ENCODE measurements at places on chromosomes 11 and 22.

- DNase-seq = peak; percentile 79
Observed at GRCh38 chr22:20783844-20784723, 10.2 kb downstream of the SERPIND1 start.

DNA sequence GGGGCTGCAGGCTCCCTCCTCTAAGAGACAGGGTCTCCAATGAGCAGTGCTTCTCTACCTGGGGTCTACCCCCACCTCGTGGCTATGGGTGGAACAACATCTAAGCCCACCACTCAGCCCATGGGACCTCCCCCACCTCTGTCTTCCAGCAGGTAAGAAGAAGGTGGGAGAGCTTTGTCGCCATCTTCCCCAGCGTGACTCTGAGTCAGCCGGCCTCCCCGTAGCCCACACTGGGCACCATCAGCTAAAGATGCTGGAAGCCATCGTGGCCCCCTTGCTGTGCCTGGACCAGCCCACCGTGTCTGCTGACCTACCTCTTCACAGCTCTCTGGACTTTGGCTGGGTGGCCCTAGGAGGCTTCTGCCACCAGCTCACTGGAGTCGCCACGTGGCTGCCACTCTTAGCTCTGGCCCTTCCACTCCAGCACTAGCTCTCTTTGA, 944 bp downstream of the C11orf86 start:
- DNase-seq = no peak

GRCh38 chr11:114090976-114091375, 31.5 kb downstream of the ZBTB16 start:
- DNase-seq = no peak

GRCh38 chr11:59765068-59765735, 10.0 kb downstream of the STX3 start:
- DNase-seq = no peak

DNA sequence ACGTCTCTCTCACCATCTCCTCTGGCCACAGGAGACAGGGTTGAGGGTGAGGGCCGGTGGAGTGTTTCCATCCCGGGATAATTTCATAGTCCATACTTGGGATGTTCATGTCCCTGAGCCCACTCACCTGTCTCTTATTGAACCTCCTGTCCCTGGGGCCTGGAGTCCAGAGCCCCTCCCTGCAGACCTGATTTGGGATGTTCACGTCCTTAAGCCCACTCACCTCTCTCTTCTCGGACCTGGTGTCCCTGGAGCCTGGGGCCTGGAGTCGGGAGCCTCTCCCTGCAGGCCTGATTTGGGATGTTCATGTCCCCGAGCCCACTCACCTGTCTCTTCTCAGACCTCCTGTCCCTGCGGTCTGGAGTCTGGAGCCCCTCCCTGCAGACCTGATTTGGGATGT, 868.2 kb downstream of the BRD1 start:
- DNase-seq = no peak

- no peak for DNase-seq
Observed at GRCh38 chr11:87201376-87201775, 163.6 kb downstream of the TMEM135 start.

DNA sequence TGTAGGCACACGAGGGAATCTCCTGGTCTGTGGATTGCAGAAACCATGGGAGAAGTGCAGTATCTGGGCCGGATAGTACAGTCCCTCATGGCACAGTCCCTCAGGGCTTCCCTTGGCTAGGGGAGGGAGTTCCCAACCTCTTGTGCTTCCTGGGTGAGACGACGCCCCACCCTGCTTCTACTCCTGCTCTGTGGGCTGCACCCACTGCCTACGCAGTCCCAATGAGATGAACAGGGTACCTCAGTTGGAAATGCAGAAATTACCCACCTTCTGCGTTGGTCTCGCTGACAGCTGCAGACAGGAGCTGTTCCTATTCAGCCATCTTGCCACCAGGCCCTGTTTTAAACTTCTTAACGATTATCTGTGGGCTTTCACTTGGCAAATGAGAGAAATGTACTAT, 157.2 kb upstream of the CARD18 start:
- DNase-seq = no peak

GRCh38 chr11:127074151-127074761, 73.7 kb upstream of the KIRREL3 start:
- DNase-seq = peak; percentile 9

- DNase-seq = peak; percentile 14
Observed at GRCh38 chr22:22802339-22802970, 85.2 kb upstream of the IGLL5 start.

DNA sequence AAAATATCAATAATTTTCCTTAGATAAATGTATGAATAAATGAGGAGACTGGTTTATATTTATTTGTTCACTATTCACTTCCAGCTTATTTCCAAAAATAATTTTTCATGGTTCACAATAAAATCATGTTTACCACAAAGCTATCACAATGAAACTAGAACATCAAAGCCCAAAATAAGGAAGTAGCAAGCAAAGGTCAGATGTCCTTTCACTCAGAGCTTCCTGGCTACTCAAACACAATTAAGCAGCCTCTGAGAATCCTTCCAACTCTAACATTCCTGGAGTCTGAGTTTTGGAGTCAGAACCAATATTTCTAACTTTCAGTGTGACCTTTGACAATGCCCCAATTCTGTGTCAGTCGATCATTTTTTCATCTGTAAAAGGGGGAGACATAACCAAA, 527.0 kb downstream of the SOX6 start:
- no peak for DNase-seq

DNA sequence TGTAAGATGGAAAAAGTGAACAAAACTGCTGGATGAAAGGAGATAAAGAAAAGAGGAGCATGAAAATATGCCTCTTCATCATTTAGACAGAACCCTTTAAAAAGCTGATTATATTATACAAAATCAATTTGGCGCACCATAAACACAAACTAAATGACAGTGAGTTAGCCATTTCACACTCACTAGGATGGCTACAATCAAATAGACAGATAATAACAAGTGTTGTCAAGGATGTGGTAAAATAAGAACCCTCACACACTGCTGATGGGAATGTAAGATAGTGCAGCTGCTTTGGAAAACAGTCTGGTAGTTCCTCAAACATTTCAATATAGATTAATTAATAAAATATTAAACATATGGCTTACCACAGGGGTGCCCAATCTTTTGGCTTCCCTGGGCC, 99.7 kb downstream of the CWF19L2 start:
- no peak for DNase-seq

DNA sequence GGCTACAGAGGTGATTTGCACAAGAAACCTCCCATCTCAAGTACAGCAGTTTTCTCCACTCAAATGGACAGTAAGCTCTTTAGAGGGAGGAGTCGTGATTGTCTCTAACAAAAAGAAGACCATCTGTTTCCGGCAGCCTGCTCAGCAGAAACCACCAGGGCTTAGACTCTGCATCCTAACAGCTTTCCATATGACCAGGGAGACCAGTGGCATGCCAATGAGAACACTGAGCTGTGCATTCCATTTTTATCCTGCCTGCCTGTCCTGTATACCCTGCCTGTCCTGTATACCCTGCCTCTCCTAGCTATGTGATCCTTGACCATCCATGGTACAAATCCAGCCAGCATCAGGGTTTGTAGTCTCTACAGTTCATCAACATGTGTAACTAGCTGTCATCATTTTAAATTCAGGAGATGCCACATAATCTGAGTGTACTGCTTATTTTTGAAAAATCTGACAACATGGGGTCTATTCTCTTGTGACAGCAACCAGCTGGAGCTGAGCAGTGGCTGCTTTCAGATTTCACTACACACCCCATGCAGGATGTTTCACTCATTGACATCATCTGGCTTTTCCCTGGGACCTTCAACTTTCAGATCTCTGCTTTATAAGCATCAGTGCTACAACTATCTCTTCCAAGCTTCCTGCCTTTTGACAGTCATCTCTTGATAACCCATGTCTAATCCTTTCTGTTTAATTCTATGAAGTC, 50.5 kb upstream of the POU2AF2 start:
- DNase-seq = no peak

DNA sequence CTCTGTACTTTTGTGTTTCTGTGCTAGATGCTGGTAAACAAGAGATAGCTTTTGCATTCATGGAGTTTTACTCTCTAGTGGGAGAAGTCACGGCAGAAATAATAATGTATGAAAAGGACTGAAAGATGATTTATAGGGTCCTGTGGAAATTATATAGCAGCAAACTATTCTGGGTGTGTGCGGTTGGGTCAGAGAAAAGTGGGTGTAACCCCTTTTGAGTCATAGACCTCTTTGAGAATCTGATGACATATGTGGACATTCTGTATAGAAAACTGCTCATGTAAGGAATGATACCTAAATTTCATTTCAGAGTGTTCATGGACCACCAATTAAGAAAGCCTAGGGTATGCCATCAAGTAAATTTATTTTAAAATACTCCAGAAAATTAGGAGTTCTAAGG, 54.4 kb downstream of the TMEM135 start:
- peak; percentile 34 for DNase-seq

GRCh38 chr11:119342023-119342300, 1.3 kb upstream of the C1QTNF5 start:
- DNase-seq = no peak

GRCh38 chr11:134041791-134042696, 26.8 kb upstream of the JAM3 start:
- DNase-seq = no peak

GRCh38 chr22:36277482-36278291, 24.8 kb downstream of the APOL1 start:
- DNase-seq = peak; percentile 64

DNA sequence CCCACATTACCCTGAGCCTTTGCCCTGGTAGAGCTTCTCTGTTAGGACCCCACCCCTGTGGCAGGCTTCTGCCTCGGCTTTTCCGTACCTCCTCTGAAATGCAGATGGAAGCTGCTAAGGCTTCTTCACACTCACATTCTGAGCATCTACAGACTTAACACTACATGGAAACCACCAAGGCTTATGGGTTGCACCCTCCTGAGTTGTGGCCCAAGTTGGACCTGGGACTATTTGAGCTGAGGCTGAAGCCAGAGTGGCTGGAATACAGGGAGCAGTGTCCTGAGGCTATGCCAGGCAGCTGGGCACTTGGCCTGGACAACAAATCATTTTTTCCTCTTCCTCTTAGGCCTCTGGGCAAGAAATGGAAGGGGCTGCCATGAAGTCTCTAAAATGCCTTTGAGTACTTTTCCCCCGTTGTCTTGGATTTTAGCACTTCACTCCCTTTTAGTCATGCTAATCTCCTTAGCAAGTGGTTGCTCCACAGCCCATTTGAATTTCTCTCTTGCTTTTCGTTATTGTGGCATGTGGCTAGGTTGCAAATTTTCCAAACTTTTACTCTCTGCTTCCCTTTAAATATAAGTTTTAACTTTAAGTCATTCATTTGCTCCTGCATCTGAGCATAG, 114.8 kb upstream of the FIBIN start:
- no peak for DNase-seq

DNA sequence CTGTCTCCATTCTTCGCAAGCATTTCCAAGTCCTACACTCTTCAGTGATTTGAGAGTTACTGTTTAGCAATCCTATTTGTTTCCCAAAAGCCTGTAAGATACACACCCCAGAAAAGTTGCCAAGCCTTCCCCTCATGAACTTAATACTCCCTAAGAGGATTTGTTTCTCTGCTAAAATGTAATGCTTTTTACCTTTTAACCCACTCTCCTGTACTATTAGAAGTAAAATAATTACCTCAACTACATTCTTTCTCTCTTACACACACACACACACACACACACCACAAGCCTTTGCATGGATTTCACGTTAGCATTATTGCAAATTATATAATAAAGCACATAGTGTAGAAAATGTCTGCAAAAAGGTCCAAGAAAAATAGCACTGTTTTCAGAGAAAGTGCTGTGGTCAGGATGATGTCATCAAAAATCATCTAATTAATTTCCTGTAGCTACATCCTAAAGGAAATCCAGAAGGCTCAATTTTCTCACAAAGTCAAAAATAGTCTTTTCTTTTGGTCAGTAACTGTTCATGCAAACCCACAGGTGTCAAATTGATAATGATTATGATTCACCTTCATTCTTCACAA, 364.1 kb upstream of the PITPNB start:
- DNase-seq = peak; percentile 54

DNA sequence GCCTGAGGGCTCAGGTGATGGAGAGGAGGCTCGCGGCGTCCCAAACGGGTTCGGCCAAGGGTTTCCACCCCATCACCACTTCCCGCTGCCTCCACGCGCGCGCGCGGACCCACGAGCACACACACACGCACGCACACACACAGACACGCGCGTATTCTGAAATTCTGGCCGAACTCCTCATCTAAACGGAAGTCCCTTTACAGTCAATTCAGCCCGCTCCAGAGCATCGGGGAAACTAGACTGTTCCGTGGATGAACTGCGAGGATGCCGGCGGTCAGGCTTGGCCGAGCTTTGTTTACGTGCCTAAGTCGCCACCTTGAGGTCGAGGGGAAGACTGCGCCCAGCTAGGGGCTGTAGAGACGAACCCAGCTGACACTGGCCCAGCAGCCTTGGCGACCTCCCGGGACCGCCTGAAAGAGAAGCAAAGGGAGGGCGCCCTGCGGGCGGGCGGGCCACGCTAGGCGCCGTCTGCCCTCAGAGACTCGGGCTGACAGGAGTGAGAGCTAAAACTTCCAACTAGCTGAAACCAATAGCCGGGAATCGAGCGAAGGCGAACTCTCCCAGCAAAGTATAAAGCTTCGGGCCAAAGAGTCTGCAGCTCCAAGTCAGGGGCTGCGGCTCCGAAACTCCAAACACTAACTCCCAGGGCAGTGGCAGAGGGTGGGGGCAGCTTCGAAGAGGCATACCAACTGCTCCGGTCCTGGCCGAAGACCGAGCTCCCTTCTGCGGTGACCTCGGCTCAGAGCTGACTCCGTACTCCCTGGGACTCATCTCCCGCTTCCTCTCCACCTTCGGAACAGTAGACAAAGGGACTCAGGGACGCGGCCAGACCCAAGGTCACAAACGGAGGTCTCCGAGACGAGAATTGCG, 124.7 kb upstream of the C11orf58 start:
- DNase-seq = peak; percentile 75

GRCh38 chr11:86037743-86038142, 31.1 kb downstream of the PICALM start:
- no peak for DNase-seq

GRCh38 chr11:74683279-74683871, 47.9 kb downstream of the CHRDL2 start:
- no peak for DNase-seq

DNA sequence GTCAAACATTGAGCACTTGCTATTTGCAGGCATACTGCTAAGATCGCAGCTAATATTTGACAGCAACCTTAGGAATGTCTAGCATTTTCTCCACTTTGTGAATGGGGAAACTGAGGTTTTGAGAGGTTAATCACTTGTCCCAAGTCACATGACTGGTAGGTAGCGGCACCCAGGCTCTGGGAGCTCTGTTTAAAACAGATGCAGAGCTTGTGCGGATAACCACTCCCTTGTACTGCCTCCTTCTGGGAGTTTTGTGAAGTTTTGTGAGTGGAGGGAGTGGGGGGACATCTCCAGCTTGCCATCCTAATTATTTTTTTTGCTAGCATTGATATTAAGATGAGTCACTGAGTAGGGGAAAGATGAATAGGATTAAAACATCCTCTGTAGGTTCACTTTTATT, 134.7 kb downstream of the GRIK4 start:
- no peak for DNase-seq

DNA sequence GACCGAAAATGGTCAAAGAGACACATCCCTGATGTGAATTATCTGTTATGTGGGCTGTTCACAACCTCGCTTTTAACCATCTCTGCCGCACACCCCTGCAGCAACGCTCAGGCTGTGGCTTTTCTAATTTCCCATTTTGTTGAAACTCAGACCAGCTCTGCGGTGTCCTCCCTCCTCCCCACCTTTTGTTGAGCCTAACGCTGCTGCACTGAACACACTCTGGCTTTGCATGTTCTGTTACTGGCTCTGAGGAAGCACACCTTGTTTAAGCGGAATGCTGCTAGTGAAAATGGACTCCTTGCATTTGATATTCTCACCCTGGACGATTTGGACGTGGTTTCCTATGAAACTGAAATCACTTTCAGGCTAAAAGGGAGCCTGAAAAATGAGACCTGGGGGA, 198.5 kb upstream of the MTNR1B start:
- no peak for DNase-seq

- DNase-seq = peak; percentile 77
Observed at GRCh38 chr22:26364066-26365015, 64.7 kb upstream of the ASPHD2 start.
